ENCODE measurements at places on chromosomes 7 and 10.

- no peak for DNase-seq
Observed at GRCh38 chr10:8665322-8665721, 610.8 kb downstream of the GATA3 start.

DNA sequence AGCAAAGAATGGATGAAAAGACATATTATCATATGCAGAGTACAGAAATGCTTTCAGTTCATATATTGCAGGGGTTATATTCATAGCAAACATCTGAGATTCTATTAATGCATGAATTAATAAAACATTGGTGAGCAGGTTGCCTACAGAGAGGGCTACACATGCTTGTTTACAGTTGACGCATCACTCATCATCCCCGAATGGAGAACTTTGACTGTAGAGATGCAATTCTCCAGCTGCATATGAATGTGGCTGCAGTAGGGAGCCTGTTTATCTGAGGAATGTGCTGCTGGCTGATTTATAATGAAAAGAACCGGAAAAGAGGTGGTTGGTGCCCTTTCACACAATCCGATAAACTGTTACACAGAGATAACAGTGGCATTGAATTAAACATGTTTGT is 116.5 kb downstream of the GRM3 start:
- no peak for DNase-seq

GRCh38 chr10:102919246-102919959 is 1.3 kb downstream of the CNNM2 start:
- no peak for DNase-seq

DNA sequence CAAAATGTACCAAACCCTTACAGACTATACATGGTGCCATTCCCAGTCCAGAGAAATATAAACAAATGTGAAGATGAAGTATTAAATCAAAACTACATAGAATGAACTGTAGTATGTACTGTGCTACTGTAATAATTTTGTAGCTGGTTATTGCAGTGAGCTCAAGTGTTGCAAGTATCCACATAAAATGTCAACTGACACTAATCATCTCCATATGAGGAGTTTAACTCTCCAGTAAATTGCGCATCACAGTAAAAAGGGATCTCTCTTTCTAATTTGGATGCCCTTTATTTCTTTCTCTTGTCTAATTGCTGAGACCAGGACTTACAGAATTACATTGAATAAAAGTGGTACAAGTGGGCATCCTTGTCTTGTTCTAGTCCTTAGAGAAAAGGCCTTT is 165.5 kb downstream of the CPED1 start:
- DNase-seq: no peak

- DNase-seq: no peak
Observed at GRCh38 chr10:34018129-34018528, 683.7 kb upstream of the NRP1 start.

- no peak for DNase-seq
Observed at GRCh38 chr10:116912162-116912561, 62.9 kb downstream of the ENO4 start.

- no peak for DNase-seq
Observed at GRCh38 chr10:49086889-49087288, 28.4 kb downstream of the VSTM4 start.

- DNase-seq: no peak
Observed at GRCh38 chr7:16315280-16315679, 106.1 kb downstream of the CRPPA start.

- no peak for DNase-seq
Observed at GRCh38 chr10:103765168-103765567, 90.2 kb downstream of the SH3PXD2A start.

DNA sequence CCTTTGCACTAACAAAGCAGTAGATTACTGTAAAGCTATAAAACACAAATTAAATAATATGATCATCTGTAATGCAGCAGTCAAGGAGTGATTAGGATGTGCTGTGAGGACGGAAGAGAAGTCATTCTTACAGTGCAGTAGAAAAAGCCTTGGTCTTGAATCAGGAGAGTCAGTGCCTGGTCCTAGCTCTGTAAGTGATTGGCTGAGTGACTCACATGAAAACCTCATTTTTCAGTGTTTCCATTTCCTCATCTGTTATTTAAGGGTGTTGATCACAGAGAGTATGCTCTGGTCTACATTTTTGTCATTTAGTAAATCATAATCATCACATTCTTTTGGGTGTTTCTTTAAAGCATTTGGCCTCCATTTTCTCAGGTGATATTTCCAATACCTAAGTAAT is 717.8 kb downstream of the LRMDA start:
- no peak for DNase-seq

DNA sequence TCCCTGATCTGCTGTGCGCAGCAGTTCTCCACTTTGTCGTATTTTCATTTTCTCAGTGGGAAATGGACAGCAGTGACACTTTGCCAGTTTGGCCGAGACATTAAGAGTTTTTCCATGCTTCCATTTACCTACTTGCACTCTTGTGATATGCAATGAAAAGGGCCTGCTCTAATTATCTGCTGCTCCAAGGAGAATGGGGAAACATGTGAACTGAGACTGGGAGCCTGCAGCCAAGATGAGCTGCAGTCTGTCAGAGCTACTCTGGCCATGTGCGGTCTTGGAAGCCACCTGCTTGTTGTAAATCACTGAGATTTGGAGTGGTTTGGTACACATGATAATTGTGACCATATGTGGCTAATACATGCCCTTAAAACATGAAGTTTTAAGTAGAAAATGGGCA is 586.6 kb upstream of the POT1 start:
- DNase-seq: no peak

GRCh38 chr10:102131286-102132170 is 1.3 kb upstream of the PPRC1 start:
- DNase-seq: no peak

DNA sequence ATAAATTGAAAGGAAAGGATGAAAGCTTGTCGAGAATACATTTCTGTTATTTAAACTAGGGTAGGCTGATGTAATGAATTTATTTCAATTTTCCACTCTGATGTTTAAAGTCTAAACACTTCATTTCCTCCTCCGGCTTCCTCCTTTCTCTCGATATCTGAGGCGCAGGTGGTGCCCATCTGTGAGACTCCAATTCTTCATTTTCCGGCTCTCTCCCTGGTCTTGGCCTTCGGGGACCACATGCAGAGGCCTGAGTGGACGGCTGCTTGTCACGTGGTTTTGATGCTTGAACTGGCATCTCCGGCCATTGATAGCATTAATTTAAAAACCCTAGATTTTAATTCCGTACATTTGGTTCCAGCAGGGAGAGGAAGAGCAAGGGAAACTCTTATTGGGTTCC is 5.8 kb upstream of the ADARB2 start:
- DNase-seq: no peak

DNA sequence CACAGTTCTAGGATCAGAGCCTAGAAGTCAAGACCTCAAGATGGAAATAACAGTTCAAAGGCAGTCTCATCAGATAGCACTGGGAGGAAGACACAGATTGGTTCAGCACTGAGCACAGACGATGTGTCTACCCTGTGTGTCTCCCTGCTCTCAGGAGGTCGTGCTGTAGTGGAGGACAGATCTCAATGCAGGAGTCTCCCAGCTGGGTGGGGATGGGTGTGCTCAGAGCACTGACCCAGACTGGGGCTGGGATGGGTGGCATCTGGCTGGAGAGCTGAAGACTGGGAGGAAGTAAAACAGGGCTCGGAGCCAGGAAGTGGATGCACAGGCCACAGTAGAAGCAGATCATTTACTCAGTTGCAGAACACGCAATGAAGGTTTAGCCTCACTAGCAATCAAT is 69.5 kb upstream of the GDF10 start:
- DNase-seq: no peak

- no peak for DNase-seq
Observed at GRCh38 chr7:27688056-27688455, 25.4 kb upstream of the HIBADH start.
